Stimulated activated CD4-positive, alpha-beta T cell treated with anti-CD3 and anti-CD28 coated beads, Interleukin-1b, Interleukin-23, amount 100 ng/mL, for 4 hours (primary cell): ENCODE measurements at places on chromosomes 2 and 18.

GRCh38 chr2:50952596-50952995 lies 79.3 kb downstream of the NRXN1 start:
- no peak for DNase-seq

GRCh38 chr2:159976527-159977160 lies 85.8 kb downstream of the PLA2R1 start:
- DNase-seq, result no peak

DNA sequence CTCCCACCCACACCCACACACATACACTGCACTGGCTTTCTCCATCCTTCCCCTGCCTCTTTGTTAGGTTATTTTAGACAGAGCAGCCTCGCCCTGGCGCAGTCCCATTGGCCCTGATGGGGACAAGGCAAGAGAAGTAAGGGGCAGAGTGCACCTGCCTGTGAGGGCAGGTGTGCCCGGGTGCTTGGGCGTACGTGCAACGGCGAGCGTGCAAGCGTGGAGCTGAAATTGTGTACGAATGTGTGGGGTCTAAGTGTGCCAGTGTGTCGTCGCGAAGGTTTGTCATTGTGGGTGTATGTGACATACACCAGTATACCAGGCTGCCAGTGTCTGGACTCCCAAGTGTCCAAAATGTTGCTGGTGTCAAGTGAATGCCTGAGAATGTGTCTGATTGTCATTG lies 544 bp downstream of the LRATD1 start:
- DNase-seq, result no peak

DNA sequence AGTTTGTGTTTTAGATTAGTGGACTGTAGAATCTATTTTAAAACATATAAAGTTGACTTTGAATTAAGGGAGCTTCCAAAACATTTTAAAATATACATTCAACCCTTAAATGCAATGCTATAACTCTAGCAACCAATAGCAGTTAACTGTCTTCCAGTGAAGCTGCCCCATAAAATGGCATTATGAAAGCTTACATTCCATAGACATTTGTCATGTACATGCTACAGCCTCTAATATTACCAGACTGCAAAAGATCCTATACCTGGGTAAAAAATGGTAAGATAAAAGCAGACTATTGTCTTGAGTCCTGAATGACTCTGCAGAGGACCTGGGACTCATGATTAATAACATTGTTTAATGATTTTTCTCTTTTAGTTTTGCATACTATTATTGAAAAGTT lies 489.4 kb downstream of the LRP1B start:
- DNase-seq, result no peak

DNA sequence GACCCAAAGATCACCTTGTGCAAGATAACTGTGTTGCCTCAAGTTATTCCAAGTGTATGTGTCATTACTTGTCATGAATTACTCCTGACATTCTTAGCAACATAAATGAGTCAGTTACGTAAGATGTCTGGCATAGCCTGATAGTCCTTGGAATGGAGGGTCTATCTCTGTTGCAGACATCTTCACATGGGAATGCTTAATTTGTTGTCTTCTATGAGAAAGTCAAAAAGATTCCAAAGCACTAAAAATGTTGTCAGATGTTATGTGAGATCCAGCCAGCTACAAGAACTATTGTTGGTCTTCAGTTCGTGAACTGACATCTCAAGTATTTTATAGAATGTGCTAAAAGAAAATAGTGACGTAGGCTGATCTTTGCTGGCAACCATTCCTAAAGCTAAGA lies 178.2 kb upstream of the RASGRP3 start:
- no peak for DNase-seq

DNA sequence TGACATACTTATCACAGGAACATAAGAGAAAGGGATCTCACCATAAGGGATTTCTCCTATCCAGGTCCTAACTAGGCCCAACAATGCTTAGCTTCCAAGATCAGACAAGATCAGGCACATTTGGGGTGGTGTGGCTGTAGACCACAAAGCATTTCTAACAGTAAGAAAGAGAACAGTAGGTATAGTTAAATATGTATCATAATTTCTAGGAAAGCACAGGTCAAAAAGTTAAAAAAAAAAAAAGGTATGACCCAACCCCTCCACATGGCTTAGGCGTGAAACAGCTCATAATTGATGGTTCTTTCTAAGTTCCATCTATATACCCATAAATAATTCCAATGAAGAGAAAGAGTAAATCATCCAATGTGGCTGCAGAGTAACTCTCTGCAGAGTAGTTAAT lies 6.9 kb downstream of the PRKD3 start:
- no peak for DNase-seq

DNA sequence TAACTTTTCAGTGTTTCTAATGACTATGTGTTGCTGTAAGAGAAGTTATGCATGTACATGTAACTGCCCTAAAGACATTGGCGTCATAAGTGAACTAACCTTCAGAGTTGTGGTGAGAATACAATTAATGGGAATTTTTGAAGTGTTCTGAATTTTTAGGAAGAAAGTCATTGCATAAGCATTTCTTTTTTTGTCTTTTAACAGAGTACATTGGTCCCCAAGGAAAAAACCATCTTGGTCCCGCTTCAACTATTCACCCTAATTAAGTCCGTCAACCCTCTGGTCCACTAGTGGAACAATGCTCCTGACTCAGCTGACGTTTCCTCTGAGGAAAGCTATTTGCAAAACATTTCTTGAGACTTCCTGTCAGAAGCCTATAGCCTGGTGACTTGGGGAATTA lies 41.1 kb upstream of the VIT start:
- no peak for DNase-seq

DNA sequence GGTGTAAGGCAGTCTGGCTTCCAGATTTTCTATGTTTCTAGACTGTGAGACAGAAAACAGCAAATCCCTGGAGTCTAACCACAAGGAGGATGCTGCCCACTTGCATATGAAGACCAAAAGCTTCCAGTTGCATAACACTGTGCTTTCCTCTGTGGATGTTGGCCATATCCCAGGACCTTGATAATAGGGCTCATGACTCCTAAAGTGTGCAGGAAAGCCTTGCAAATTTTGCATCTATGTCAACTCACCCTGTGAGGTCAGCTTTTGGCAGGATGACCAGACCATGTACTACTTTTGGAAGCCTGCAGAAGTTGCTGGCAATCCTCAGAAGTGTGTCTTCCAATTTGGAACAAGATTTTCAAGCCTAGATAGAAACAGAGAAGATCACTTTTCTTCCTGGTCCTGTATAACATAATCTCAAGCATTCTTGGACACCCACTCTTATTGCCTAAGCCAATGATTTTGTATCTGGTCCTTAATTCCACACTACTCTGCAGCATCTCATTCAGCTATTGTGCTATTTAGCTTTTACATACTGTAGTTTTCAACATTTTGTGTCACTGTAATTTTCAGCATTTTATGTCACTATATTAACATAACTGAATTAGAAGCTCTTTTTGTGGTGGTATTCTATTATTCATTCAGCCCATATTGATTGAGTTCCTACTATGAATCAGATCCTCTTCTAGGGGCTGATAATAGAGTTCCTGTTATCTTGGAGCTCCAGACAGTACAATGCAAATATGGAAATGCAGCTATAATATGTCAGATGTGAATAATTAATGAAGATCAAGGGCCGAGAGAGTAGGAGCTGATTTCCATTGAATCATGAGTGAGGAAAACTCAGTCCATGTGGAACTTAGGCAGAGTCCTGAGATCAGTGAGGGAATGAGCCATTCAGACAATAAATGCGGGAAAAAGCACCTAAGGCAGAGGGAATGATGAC lies 85.3 kb upstream of the RAB27B start:
- DNase-seq, result no peak

DNA sequence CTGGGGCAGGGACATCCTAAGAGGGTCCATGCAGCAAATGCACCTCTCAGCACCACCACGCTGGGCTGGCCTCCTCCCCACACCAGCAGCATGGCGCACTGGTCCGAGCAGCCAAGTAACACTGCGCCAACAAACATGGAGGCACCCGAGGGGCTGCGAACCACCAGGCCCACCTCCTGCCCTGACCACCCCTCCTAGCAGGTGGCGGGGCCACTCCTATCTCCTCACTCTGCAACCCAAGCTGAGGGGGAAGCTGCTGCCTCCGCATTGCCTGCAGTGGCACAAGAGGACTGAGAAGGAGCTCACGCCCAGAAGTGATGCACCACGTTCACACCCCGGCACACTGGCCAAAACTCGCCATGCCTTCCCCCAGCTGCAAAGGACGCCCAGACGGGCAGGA lies 94.4 kb downstream of the EIPR1 start:
- no peak for DNase-seq

DNA sequence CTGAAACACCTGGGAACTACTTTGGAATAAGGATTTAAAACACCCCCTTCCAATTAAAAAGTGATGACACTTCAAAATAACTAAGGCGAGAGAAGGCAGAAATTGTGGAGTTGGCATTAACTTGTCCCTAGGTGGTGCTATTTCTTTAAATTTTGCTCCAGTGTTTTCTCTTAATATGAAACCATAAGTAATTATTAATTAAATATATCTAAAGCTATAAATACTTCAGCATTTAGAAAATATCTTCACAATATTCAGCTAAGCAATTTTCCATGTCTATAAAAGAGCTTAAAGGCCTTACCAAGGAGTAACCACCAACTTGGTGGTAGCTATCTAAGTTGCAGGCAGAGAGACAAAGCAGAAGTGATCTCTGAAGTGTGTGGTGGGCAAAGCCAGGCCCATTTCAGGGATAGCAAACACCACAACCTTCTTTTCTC lies 186.8 kb upstream of the PGAP1 start:
- DNase-seq, result no peak

DNA sequence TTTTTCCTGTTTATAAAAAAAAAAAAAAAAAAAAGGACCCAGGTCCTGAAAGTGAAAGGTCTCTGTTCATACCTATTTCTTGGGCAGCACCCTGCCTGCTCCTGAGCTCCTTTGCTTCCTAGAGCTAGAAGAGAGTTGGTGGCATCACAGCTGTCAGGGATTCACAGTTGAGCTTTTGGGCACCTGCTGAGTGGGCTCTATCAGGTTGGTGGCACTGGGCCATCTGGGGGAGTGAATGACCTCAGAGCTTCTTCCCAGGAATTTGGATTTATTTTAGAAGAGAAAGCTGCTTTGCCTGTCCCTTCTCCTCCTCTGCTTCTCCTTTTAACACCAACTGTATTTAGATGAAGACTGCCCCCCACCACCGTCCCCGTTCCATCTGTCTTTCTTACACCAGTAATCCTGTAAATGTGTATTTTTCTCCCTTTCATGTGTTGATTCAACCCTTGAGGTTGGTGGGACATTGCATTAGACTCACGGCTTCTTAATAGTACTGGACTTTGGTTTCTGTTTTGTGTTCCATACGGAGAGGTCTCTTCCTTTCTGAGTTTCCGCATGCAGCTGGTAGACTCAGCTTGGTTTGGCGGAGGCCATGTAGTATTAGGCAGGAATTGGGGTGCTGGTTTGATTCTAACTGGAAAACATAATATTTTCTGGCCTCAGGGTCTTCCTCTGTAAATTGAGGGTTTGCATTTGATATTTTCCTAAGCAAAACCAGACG lies 7.6 kb upstream of the MGAT5 start:
- DNase-seq, result no peak

DNA sequence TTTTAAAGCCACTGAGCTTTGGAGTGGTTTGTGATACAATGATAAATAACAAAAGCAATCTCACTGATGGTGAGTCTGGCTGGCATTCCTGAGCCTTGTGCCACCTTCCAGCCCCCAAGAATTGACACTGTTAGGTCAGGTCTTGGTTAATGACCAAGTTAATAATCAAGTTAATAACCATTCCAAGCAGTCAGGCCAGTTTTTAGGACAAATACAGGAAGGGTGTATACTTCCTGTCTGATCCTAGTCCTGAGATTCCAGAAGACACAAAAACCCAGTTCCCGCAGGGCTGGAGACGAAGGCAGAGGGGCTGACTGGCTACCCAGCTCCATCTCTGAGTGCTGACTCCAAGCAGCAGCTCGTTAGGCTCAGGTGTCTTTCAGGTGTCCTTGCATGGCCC lies 74.6 kb upstream of the LAPTM4A start:
- DNase-seq, result no peak

- DNase-seq, result no peak
Measured at GRCh38 chr2:223914324-223914723, 30.8 kb downstream of the WDFY1 start.

DNA sequence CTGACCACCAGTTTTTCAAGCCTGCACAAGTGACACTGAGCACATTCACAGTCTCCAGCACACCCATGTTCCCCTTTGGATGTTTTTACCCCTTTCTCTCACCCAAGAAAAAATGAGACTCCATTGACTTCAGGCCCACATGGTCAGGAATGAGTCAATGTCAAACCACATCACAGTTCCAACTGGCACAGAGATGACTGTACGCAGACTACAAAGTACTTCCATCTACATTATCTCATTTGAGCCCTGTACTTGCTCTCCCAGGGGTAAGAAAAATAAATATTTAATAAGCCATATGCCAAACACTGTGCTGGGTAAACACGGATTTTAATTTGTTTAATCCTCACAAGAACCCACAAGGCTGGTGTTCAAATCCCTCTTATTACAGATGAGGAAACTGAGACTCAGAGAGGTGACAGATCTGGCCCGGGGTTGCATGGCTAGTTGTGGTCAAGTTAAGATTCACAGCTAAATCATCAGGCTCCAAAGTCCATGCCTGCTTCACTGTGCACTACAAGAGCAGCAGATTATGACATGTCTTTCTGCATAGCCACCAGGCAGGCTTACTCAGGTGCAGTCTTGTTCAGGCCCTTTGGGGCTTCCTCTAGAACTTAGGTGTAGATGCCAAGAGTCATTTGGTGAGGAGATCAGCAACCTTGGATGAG lies 106.1 kb downstream of the TXNL1 start:
- DNase-seq, result no peak

GRCh38 chr18:61824733-61825363 lies 68.0 kb downstream of the RNF152 start:
- DNase-seq, result no peak

DNA sequence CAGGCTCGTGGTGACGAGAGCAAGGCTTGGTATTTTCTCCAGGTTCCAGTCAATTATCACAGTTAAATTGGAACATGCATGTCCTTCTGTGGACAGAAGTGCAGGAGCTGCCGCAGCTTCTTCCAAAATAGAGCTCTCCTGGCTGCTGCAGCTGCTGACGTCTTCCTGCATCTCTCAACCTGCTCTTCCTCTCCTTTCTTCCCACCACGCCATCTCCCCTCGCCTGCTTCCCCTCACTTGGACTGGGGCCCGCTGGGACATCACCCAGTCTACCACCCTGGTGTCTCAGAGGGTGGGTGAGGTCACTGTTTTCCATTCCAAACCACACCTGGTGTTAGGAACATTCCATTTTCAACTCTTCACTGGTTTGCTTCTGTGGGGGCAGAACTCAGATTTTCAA lies 41.4 kb downstream of the SPP2 start:
- no peak for DNase-seq

GRCh38 chr2:186718903-186719302 lies 25.0 kb downstream of the FAM171B start:
- no peak for DNase-seq

GRCh38 chr2:67652679-67653078 lies 255.5 kb downstream of the ETAA1 start:
- DNase-seq, result no peak
